ENCODE measurements at places on chromosomes 5 and 9.

GRCh38 chr9:30574355-30575151 lies 1809.9 kb upstream of the ACO1 start:
- no peak for DNase-seq

DNA sequence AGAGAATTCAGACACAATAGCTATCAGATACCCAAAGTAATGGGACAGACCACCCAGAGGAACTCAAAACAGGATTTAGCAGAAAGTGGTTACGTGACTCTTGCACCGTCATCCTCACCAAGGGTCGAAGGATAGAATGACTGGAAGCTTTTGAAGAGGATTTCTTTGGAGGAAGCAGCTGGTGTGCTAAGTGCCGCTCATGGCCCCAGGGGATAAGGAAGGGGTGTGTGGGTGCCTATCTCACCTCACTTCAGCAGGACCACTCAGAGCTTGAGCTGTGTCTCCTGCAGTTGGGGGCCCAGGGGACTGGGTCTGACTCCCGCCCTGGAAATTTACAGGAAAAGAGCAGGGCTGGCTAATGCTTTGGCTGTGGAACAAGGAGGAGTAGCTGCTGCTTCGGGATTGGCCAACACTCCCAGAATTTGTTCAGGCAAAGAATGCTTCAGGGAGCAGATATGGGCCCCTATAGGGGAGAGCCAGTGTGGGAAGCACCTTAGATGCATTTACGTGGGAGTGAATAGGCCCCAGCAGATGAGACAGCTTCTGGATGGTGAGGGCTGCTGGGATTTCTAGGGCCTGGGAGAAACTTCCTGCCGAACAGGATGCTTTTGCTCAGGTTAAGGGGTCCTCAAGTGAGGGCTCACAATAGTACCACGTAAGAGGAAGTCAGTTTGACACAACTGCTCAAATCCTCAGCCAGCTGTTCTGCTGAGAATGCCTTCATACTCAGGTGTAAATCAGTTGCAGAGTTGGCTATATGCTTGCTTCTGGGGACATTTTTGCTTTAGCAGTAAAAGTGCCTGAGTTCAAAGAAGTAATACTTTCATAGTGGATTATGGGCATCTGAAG lies 29.1 kb upstream of the TOMM5 start:
- DNase-seq = no peak

GRCh38 chr5:100889165-100889743 lies 13.8 kb downstream of the ST8SIA4 start:
- no peak for DNase-seq

- DNase-seq = no peak
Observed at GRCh38 chr5:6708814-6709213, 4.4 kb upstream of the TENT4A start.

DNA sequence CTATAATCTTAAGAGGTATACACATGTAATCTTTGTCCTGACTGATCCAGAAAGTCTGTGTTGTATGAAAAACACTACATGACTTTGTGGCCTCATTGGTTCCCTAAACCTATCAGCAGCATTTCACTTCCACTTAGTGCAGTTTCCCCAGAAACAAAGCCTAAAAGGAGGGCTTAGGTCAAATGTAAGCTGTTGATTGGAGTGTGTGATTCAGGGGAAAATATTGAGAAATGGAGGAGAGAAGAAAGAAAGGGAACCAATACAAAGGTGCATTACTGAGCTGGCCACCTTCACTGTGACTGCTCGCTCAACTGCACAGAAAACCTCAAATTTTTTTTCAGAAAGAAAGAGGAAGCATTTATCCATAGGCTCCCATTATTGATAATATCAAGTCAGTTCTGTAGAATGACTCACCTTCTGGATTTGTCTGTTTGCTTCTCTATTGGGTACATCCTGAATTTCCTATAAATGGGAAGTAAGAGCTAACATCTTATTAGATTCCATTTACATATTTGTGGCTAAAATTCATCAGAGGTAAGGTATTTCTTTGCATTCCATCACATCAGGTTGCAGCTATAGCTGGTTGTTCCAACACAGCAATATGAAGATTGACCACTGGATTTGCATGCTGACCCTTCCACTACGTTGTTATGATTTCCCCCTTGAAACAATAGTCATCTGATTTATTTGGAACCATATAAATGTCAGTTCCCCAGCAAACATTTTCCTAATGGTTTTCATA lies 10.3 kb upstream of the FST start:
- DNase-seq = no peak

DNA sequence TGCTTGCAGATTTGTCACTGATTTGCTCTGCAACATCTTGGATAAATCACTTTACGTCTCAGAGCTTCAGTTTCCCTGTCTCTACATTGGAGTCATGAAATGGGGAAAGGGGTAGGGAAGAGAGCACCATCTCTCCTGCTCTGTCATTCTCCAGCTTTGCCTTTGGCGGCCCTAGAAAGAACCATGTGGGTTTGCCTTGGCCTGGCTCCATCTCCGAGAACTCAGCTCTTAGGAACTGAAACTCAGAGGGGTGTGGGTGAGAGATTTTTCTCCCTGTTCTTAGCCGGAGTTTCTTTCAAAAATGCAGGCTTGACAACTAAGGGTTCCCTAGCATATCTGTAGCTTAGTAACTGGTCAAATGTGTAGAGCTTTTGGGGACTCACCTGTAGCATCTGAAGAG lies 123.5 kb downstream of the SMARCA2 start:
- no peak for DNase-seq

DNA sequence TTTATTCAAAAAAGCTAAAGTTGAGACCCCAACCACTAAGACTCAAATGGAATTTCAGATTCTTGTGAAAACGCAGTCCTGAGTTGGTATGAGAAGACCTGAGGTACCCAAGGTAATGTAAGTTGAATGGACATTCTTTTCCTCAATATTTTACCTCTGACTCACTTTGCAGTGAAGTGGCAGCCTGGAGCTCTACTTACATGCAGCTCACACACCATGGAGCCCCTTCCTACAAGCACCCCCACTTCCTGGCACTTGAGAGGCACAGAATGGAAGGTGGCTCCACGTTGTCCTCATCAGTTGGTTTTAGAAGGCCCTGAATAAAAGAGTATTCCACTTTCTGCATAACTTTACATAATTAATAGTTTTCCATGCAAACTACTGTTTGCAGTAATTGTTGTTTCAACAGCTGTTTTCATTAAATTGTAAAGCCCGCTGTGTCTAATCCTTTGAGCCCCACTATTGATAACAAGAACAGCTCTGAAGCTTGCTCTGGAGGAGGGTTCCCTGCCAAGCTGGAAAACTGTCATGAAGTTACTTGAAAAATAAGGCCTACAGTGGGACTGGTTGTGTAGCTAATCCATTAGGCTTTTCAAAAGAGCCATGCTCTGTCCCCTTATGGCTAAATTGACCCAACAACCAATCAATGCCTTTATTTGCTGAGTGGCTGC lies 102.2 kb upstream of the SPATA31D4 start:
- DNase-seq = no peak

DNA sequence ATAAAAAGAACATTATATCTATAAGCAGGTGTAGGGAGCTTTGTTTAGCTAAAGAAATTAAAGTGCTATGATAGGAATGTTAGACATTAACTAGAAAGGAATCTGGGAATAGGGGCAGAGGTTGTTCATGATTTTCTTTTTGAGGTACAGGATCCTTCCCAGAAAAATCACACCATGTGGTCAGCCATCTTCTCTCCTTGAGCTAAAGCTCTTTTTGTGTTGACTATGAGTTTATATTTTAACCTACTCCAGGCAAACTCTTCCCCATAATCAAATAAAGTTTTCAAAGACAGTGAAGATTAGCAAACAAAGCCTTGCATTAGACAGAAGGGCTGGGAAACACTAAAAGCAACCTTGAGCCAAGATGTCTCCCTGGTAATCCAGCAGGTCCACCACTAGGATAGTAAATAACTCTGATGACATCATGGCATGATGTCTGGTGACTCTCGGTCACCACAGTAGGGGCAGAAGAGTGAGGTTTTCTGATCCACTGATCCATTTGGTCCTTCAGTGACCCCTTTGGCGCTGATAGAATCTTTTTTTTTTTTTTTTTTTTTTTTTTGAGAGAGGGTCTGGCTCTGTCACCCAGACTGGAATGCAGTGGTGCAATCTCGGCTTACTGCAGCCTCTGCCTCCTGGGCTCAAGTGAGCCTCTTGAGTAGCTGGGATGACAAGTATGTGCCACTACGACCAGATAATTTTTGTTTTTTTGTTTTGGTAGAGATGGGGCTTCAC lies 30.6 kb upstream of the IL6ST start:
- no peak for DNase-seq

DNA sequence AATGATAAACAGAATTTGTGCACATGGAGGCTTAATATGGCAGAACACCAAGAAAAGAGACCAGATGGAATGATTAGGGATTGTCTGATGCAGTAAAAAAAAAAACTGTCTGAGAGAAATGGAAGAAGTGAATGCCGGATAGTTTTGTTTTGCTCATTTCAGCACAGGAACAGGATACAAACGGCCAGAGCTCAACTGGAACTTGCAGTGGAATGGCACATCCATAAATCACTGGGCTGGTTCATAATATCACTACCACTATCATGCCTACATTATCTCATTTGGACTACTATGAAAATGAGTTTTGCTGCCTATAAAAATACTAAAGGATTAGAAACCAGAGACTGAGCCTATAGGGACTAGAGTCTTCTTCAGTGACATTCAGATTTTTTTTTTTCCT lies 9.7 kb downstream of the PTAR1 start:
- no peak for DNase-seq

GRCh38 chr5:1793966-1794900 lies 5.4 kb downstream of the MRPL36 start:
- no peak for DNase-seq

DNA sequence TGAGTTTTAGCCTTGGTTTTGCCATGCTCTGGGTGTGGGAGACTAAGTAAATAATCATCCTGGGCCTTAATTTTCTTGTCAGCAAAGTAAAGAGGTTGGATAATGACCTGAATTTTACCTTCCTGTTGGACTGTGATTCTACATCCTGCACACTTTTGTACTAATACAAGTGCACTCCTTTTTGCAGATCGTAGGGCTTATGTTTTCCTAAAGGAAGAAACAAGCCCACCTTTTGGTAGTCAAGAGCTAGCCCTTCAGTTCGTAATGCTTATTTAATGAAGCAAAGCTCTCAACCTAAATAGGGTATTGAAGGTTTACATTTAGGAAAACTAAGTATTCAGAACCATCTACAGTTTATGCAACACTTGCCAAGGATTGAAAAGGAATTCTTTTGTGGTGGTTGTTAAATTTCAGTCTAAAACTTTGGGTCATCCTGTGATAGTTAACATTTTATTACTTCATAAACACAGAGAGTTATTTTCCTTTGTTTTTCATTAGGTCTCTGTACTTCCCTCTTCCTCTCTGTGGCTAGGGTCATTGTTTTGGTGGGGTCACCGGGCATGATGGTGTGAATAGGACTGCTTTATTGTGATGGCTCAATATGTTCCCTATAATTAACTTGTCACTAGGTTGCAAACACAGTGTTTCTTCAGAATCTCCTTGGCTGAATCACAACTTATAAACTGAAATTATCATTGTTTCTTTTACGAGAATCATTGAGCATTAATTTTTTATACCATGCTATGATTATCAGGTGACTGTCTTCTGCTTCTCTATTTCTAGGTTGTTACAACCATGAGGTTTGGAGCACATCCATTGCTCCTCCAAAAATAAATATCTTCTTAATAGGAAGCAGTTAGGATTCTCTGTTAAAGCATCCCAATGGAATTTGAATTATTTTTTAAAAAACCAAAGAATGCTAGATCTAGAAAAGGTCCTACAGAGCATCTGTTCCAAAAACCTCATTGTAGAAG lies 28.5 kb downstream of the SPINK5 start:
- no peak for DNase-seq
